Sigmoid colon (tissue), 7 donors: ENCODE measurements at places on chromosomes 3 and 15. TPM values are rescaled to one million over a fixed set of nuclear protein-coding genes. Genes with fewer than 3 reads are reported as not detected.

GRCh38 chr3:74281705-74282104, 332.8 kb downstream of the CNTN3 start:
- no peak overlapping the region for H3K27ac ChIP-seq
- H3K4me3 ChIP-seq, result no peak overlapping the region
- no peaks in the 10 kb centered on the region for H3K27me3 ChIP-seq
- no peaks in the 10 kb centered on the region for H3K36me3 ChIP-seq
- DNase-seq, result no peak
- no peaks in the 10 kb centered on the region for H3K4me1 ChIP-seq

GRCh38 chr3:164498917-164499316, 579.4 kb downstream of the SI start:
- H3K27ac ChIP-seq, result no peak overlapping the region
- no peaks in the 10 kb centered on the region for H3K36me3 ChIP-seq
- no peaks in the 10 kb centered on the region for H3K4me1 ChIP-seq
- DNase-seq, result no peak
- H3K27me3 ChIP-seq, result no peaks in the 10 kb centered on the region
- no peak overlapping the region for H3K4me3 ChIP-seq

GRCh38 chr15:88900309-88900981, 5.1 kb upstream of the HAPLN3 start:
- H3K36me3 ChIP-seq, result no peaks in the 10 kb centered on the region
- no peak overlapping the region for H3K4me3 ChIP-seq
- H3K27me3 ChIP-seq, result peaks cover 5% of the 10 kb centered on the region

Gene GJD2
- not detected for total RNA-seq
